Fibroblast of skin of right quadriceps (primary cell): ENCODE measurements at places on chromosomes 5 and 9.
A peak's percentile ranks its signal among the peaks of the same experiment; 100 is the strongest.

- no peak for DNase-seq
Measured at GRCh38 chr9:84937180-84937579, 267.7 kb downstream of the NTRK2 start.

DNA sequence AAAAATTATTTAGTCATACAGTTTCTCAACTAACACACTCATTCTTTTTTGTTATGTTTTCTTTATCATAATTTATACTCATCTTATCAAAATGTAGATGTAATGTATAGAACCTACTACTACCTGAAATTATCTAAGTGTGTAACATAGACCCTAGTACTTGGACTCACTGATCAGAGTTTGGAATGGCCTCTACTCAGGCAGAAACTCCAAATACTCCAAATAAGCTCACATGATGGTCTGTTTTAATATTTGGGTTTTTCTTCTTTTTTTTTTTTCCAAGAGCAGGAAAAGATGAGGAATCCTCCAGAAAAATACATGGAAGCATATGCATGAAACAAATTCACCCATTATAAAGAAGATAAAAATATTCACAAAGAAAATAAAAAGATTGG lies 126.3 kb downstream of the PDE4D start:
- no peak for DNase-seq

DNA sequence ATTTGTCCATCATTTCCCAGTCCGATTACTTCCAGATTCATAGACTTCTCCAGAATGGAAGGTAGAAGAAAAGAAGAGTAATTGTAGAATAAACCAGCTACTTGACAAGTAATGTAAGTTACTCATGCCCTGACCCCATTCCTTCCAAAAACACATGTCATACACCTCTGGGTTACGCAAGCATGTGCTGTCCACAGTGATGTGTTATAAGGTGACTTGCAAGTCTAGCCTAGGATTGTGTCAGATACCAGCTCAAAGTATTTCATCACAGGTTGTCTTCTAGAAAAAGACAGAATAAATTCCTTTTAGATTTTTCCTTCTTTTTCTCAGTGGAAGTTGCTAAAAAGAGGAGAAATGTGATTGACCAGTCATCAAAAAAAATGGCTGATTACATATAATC lies 8.0 kb upstream of the TLR4 start:
- DNase-seq = no peak

- no peak for DNase-seq
Measured at GRCh38 chr9:77128125-77128789, 49.1 kb upstream of the VPS13A start.

GRCh38 chr9:125635888-125636287 lies 71.1 kb downstream of the MAPKAP1 start:
- DNase-seq = no peak

DNA sequence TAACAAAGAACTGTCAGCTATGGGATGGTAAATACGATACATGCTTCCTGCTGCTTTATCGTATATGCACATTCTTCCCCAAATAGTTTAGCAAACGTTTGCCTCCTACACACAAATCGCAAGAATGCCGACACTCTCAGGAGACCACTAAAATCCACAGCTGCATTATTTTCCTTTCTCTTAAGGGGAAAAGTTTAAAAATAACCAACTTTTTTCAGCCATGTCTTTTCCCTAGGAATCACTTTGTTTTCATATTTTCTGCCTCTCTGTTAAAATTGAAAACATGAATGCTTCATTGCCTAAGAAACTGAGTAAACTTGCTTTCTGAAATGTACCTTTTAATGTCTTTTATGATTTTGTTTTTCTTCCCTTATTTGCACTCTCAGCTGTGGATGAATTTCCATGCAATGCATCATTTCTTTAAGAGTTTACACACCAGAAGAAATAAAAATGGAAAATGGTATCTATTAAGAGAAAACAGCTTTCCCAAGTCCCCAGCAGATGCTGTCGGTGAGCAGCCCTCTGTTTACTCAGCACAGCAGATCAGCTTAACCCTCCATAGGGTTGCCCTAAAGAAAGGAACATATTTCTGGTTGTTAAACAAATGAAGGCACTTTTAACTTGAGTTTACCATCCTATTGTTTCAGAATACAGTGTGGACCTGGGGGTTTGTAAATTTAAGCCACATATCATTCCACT lies 66.2 kb downstream of the IZUMO3 start:
- DNase-seq = peak; percentile 75

DNA sequence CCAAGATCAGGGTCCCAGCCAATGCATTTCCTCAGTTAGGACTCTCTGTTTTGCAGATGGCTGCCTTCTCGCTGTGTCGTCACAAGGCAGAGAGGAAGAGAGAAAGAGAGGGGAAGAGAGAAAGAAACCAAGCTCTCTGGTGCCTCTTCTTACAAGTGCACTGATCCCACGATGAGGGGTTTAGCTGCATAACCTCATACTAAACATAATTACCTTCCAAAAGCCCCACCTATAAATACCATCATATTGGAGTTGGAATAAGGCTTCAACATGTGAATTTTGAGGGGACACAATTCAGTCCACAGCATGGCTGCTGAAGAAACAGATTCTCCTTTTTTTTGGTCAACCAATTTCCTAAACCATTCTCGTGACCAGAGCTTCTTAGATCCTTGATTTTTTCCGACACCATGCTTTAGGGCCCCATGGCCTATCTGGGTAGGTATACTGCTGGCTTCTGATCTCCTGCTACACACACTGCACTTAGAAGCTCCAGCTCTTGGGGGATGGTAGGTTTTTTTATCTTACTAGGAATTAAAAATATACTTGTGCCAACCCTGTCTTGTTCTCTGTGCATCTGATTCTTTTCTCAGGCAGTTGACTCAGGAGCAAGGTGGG lies 5.1 kb downstream of the CAMK4 start:
- DNase-seq = no peak

- DNase-seq = peak; percentile 49
Measured at GRCh38 chr5:72842816-72843215, 26.4 kb downstream of the TNPO1 start.

DNA sequence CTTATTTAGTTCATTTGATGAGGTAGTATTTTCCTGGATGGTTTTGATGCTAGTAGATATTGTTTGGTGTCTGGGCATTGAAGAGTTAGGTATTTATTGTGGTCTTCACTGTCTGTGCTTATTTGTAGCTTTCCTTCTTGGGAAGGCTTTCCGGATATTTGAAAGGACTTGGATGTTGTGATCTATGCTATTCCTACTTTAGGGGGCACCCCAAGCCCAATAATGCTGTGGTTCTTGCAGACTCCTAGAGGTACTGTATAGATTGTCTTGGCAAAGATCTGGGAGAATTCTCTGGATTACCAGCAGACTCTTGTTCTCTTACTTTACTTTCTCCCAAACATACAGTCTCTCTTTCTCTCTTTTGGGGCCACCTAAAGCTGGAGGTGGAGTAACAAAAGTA lies 315.7 kb downstream of the MAT2B start:
- peak; percentile 18 for DNase-seq

GRCh38 chr5:25579111-25579510 lies 934.3 kb upstream of the CDH10 start:
- DNase-seq = no peak

GRCh38 chr9:121649476-121650216 lies 1.8 kb upstream of the DAB2IP start:
- DNase-seq = no peak

DNA sequence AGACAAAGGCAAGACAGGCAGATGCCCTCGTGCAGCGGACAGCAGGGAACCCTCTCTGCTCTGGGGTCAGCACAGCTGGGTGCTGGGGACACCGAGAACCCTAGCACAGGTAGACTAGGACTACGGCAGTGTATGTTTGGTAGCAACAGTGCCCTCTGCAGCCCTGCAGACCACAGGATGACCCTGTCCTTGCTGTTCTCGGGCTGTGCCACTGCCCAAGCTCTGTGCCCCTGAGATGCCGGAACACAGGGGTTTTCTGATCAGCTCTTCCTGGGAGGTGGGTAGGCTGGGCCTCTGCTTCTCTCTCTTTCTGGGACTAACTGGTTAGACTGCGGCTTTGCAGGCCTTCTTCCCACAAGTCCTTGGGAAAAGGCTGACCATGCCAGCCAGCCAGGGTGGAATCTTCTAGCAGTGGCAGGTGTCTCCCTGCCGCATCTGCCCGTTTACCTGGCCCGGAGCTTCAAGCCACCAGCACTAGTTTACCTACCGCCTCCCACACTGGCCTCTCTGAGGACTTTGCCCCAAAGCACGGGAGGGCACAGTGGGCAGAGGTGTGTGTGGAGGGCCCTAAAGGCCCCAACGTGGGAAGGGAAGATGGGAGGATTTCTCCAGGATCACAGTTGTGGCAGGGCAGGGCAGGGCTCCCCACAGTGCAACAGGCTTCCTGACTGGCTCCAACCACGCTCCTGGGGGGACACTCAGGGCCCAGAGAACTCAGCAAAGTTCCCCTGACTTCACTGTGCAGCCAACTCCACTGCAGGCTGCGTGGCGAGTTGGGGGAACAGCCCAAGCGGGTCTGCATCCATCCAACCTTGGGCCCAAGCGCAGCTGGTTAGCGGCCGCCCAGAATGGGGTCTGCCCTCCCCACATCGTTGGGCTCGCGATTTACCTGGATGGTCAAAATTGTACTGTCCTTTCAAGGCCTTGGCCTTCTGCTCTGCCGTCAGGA lies 1.2 kb downstream of the UCK1 start:
- DNase-seq = no peak

DNA sequence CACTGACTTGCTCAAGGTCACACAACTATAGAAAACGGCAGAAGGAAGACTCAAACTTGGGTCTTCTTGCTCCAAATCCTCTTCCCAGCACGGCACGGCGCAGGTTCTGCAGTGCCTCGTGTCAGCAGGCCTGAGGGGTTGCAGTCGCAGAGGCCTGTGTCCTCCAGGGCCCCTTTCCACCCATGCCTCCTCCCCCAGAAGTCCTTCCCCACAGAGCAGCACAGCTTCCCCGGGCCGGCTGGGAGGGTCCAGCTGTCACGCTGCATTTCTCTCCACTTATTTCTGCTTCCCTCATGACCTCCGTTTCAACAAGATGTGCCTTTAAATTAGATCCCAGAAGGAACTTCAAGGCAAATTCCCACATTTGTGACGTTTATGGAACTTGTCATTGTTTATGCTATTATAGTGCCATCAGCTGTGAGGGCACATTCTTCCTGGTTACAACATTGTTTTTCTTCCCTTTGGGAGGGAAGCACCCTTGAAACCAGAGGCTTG lies 148.4 kb downstream of the C5orf15 start:
- no peak for DNase-seq

- no peak for DNase-seq
Measured at GRCh38 chr5:40010436-40010835, 585.7 kb upstream of the DAB2 start.

DNA sequence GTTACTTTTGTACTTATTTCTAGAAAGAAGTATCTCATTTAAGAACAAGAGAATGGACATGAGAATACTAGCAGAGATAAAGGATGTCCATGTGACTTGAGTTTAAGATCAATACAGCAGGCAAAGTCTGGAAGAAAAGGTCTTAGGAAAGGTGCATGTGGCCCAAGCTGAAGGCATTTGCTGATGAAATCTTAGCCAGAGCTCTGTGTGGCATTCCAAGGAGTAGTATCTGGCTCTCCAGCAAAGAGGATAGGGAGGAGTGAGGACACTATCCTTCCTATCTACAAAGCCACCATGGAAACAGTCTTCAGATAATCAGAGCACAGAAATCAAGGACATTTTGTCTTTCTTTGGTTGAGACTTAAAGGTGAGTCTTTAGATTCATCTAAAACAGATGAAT lies 244.1 kb upstream of the RGMB start:
- no peak for DNase-seq

DNA sequence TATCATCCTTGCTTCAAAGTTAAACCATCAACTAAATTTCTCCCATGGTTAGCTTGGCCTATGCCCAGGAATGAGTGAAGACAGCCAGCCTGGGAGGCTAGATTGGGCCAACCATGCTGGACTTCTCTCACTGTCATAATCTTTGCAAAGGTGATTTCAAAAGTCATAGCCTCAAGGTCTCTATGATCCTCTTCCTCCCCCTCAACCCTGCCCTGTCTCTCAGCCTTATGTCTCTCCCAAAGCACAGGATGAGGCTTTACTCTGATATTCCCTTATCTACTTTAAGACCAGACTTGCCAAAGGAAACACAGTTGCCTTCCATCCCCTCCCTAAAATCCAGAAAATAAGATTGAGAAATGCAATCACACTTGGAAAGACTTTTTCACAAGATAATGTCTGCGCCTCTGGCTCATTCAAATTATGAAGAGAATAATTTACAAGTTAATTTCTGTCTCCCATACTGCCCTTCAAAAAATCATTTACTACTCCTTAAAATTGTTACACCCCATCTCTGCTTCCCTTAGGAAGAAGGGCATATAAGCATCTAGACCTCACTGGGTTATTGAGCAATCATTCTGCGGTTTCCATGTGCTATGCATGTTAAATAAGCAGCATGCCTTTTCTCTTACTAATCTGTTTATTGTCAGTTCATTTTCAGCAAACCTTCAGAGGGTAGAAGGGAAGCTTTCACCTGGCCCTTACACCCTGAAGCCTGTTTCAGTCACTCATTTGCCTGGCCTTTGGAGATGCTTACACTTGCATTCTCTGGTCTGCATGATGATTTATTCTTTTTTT lies 113.8 kb upstream of the ANKRD55 start:
- DNase-seq = peak; percentile 93

DNA sequence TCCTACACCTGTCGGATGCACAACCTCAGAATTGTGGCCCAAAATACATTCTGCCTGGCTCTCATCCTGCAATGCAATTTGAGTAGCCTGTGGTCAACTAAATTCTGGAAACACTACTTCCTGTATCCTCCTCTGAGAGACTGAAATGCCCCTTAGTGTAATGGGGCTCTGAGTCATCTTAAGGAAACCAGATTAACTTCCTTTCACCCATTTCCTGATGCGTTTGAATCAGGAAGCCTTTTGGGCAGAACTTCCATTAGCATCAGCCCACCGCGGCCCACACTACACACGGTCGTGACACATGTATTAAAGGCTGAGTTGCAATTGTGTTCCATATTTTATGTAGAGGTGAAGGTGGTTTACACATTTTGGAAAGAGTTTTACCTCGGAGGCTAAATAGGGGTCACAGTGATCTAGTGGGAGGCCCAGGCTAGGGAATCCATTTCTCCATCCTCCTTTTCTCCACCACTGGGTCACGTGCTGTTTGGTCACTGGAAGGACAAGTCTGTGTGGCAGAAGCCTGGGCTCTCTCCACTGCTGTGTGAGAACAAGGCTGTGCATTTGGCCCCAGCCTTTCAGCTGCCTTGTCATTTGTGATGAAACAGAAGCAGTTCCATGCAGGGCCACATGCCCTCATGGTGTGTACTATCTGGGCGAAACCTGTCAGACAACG lies 55.9 kb downstream of the DAP start:
- DNase-seq = peak; percentile 58

- peak; percentile 41 for DNase-seq
Measured at GRCh38 chr5:138230981-138231589, 18.0 kb upstream of the CDC23 start.

GRCh38 chr9:5113994-5114748 lies 71.3 kb downstream of the INSL6 start:
- DNase-seq = no peak

DNA sequence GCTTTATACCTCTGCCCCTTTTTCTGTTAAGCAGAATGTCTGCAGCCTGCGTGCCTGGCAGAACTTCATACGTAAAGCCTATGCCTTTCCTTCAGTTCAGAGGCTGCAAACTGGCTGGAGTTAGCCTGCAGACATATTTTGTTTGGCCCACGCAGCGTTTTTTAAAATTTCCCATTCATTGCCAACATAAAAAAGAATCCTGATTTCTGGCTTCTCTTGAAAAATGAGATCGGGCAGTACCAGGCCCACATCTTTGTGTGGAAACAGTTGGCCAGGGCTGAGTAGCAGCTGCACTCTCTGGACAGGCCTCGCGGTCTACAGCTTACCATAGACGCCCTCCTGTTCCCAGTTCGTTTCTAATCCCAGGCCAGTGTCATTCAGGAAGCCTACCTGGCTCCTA lies 104.4 kb downstream of the SMARCA2 start:
- no peak for DNase-seq
